Immature natural killer cell (primary cell): ENCODE measurements at places on chromosomes 6 and 20. TPM values are rescaled to one million over a fixed set of nuclear protein-coding genes. Genes with fewer than 3 reads are reported as not detected.

The WFDC5 gene
- polyA plus RNA-seq, result not detected

GRCh38 chr6:158707821-158708195, 58.0 kb downstream of the SYTL3 start:
- DNase-seq, result no peak
- H3K36me3 ChIP-seq, result peaks cover 23% of the 10 kb centered on the region
- H3K4me3 ChIP-seq, result no peak overlapping the region
- H3K4me1 ChIP-seq, result peaks cover 35% of the 10 kb centered on the region
- H3K27ac ChIP-seq, result no peak overlapping the region
- H3K27me3 ChIP-seq, result peaks cover 2% of the 10 kb centered on the region

- H3K27me3 ChIP-seq, result no peaks in the 10 kb centered on the region
- H3K4me1 ChIP-seq, result no peaks in the 10 kb centered on the region
- no peak overlapping the region for H3K4me3 ChIP-seq
- H3K27ac ChIP-seq, result no peak overlapping the region
Observed at GRCh38 chr20:16615199-16615598, 42.0 kb upstream of the KIF16B start.

- H3K4me1 ChIP-seq, result no peaks in the 10 kb centered on the region
- H3K27me3 ChIP-seq, result peaks cover 3% of the 10 kb centered on the region
- H3K36me3 ChIP-seq, result no peaks in the 10 kb centered on the region
- no peak for DNase-seq
- no peak overlapping the region for H3K27ac ChIP-seq
- H3K4me3 ChIP-seq, result no peak overlapping the region
Observed at GRCh38 chr6:24032896-24033688, 92.9 kb upstream of the NRSN1 start.

DNA sequence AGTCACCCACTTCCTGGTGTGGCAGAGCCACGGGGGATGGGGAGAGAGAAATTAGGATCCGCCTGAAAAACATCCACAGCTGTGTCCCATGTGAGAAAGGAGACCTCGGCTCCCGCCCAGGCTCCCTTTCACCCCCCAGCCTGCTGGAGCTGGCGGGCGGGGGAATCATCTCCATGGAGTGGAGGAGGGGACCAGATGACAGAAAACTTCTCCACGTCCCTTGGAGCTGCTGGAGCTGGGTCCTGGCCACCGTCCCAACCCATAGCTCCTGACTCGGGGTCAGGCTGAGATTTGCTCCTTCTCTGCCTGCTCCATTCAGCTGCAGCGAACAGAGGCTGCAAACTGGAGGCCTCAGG, 113.8 kb downstream of the CEBPB start:
- H3K4me3 ChIP-seq, result no peak overlapping the region
- H3K27ac ChIP-seq, result no peak overlapping the region
- no peaks in the 10 kb centered on the region for H3K36me3 ChIP-seq
- H3K27me3 ChIP-seq, result peaks cover 15% of the 10 kb centered on the region
- peaks cover 9% of the 10 kb centered on the region for H3K4me1 ChIP-seq

GRCh38 chr6:36109092-36109491, 21.2 kb upstream of the MAPK13 start:
- H3K27ac ChIP-seq, result peak overlapping the region; percentile 73
- H3K4me3 ChIP-seq, result peak overlapping the region; percentile 12
- no peaks in the 10 kb centered on the region for H3K27me3 ChIP-seq
- H3K36me3 ChIP-seq, result peaks cover 11% of the 10 kb centered on the region
- H3K4me1 ChIP-seq, result peaks cover 73% of the 10 kb centered on the region

- H3K36me3 ChIP-seq, result peaks cover 4% of the 10 kb centered on the region
- peak overlapping the region; percentile 20 for H3K27ac ChIP-seq
- peaks cover 51% of the 10 kb centered on the region for H3K4me1 ChIP-seq
- peak overlapping the region; percentile 3 for H3K4me3 ChIP-seq
Observed at GRCh38 chr6:108921547-108922361, 73.5 kb downstream of the ARMC2 start.

DNA sequence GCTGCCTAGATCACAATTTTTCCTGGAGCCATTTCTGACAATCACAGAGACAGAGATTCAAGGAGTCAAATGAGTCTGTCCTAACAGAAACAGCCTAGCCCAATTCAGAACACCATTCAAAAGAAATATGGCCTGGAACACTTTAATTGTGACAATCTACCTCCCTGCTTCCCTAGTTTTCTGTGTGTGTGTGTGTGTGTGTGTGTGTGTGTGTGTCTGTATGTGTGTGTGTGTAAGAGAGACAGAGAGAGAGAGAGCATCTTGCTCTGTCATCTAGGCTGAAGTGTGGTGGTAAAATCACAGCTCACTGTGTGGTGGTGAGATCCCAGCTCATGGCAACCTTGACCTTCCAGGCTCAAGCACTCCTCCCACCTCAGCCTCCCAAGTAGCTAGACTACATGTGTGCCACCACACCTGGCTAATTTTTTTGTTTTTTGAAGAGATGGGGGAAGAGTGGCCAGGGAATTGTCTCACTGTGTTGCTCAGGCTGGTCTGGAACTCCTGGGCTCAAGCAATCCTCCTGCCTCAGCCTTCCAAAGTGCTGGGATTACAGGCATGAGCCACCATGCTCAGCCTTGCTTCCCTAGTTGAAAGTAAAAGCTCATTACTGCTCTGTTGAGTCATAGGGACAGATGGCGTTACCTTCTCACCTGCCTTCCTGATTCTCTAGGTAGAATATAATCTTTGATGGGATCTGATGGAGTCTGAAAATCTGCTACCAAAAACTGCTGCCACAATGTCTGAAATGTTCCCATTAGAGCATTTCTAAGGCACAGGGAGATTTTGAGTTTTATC, 89.6 kb upstream of the BEND6 start:
- no peak overlapping the region for H3K27ac ChIP-seq
- no peaks in the 10 kb centered on the region for H3K4me1 ChIP-seq
- no peak overlapping the region for H3K4me3 ChIP-seq
- no peak for DNase-seq

DNA sequence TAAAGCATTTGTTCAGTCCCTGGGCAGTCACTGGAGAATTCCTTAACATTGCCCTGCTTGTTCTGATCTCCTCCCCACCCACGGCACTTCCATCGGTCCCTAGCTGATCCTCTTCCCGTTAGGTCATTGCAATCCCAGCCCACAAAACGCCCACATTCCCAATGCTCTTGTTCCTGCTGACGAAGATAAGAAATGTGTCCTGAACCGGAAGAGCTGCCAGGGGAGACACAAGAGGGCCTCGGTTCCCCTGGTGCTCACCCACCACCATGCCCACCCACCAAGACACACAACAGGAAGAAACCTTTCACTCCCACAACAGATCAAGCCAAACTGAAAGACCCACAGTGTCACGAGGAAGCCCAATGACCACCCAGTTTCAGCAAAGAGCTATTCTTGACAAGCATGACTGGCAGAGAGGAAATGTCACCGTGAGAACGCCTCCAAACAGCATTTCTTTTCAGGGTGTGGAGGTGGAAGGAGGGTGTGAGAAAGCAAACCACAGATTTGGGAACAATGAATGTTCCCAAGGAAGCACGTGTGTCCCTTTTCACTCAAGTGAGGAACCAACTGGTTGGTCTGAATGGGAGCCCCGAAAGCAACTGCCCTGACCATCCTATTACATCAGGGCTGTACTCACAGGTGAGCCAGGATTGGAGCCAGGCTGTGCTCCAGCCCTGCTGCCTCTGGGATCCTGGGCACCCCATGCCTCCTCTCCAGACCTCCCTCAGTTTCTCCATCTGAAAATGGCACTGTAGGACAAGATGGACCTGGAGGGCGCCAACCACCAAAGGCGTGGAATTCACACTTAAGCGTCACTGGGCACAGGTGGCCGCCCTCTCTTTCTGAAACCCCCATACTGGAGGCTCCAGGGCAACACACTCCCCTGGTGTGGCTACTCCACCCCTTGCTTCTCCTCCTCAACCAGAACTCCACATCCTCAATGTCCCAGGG, 97.5 kb downstream of the ZMYND8 start:
- H3K4me3 ChIP-seq, result no peak overlapping the region
- H3K27me3 ChIP-seq, result no peaks in the 10 kb centered on the region
- H3K36me3 ChIP-seq, result peaks cover 21% of the 10 kb centered on the region
- peaks cover 51% of the 10 kb centered on the region for H3K4me1 ChIP-seq
- H3K27ac ChIP-seq, result peak overlapping the region; percentile 84
- DNase-seq, result no peak

GRCh38 chr6:47690214-47690613, 8.2 kb upstream of the ADGRF4 start:
- H3K4me3 ChIP-seq, result no peak overlapping the region
- DNase-seq, result no peak
- no peak overlapping the region for H3K27ac ChIP-seq
- H3K27me3 ChIP-seq, result peaks cover 2% of the 10 kb centered on the region
- H3K4me1 ChIP-seq, result no peaks in the 10 kb centered on the region

The GRM1 gene
- polyA plus RNA-seq, result not detected

- H3K36me3 ChIP-seq, result no peaks in the 10 kb centered on the region
- no peaks in the 10 kb centered on the region for H3K4me1 ChIP-seq
- DNase-seq, result no peak
- no peak overlapping the region for H3K4me3 ChIP-seq
- no peaks in the 10 kb centered on the region for H3K27me3 ChIP-seq
- no peak overlapping the region for H3K27ac ChIP-seq
Observed at GRCh38 chr20:10637563-10637962, 36.2 kb downstream of the JAG1 start.

DNA sequence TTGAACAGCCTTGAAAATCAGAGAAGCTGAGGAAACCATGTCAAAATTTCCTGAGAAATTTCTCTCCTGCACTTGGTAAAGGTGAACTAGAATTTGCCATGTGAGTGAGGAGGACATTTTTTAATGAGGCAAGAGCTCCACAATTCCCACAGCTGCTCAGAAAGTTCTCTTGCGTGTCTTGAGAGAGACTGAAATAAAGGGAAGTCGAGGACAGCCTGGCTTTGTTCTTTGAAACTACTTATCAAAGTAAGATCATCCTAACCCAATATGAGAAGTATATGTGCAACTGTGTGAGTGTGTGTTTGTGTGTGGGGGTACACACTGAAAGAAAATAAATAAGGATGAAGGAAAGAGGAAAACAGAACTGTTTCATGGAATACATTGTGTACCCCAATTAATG, 163.4 kb downstream of the SLC24A3 start:
- H3K4me3 ChIP-seq, result no peak overlapping the region
- no peak for DNase-seq

DNA sequence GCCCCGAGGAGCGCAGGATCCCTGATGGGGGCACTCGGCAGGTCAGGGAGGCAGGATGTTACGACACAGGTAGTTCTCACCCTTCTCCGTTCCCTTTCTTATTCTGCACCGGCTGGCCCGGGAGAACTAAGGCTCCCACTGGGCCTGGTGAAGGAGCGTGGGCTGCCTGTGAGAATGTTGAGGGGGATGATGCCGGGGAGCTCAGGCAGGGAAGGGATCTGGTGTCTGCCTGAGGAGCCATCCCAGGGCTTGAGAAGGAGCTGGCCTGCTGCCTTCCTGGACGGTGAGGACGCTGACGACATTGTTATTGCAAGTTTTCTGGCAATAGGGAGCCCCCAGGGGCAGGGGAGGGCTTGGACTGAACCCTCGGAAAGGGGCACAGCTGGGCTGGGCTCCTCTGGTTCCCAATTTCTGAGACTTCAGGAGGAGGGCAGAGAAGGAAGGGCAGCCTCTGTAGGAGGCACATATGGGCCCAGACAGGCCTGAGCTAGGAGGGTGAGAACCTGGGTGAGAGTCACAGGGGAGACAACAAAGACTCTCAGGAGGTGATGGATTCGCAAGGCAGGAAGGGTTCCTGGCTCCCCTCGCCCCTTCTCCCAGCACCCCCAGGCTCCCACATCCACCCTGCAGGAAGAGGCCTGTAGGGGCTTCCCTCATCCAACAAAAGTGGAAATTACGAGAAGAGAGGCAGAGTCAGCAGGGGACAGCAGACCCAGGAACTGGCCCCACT, 32.8 kb downstream of the CYP21A2 start:
- DNase-seq, result no peak
- H3K4me3 ChIP-seq, result no peak overlapping the region
- peaks cover 10% of the 10 kb centered on the region for H3K27me3 ChIP-seq
- no peaks in the 10 kb centered on the region for H3K36me3 ChIP-seq
- no peak overlapping the region for H3K27ac ChIP-seq

DNA sequence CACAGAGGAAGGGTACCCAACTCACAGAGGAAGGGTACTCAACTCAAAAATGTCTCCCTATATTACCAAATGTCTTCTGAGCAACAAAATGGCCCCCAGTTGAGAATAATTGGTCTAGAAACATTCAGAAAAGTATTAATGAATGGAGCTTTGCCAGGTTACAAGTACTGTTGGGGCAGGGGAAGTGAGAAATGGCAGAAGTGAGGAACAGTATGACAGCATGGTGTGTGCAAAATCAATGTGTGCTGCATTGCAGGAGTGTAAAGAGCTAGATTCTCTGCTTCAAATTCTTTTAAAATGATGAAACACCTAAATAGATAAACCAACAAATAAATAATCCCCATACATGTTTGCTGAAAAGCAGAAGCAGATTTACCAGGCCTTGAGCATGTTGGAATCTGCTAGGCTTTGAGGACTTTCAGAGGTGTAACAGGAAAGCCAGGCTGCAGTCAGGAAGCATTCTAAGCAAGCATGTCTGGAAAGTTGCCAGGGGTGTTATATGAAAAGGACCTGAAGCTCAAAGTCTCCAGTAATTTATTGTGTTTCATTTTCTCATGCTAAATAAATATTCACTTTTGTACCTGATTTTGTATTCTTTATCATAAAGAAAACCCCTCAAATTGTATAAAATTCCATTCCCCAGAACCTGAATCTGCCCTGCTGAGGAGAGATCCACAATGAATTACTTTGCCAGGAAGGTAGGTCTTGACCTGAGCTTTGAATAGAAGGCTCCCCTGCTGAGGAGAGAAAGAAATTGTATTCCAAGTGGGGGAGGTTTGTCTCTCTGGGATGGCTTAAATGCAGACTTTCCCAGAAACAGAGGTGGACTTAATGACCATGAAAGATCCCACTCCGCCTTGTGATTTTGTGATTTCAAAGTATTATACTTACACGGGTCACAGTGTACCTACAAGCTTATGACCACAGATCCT, 265.0 kb upstream of the MARCKS start:
- no peak overlapping the region for H3K4me3 ChIP-seq
- peaks cover 1% of the 10 kb centered on the region for H3K27me3 ChIP-seq
- H3K4me1 ChIP-seq, result no peaks in the 10 kb centered on the region
- no peak overlapping the region for H3K27ac ChIP-seq
- no peaks in the 10 kb centered on the region for H3K36me3 ChIP-seq

DNA sequence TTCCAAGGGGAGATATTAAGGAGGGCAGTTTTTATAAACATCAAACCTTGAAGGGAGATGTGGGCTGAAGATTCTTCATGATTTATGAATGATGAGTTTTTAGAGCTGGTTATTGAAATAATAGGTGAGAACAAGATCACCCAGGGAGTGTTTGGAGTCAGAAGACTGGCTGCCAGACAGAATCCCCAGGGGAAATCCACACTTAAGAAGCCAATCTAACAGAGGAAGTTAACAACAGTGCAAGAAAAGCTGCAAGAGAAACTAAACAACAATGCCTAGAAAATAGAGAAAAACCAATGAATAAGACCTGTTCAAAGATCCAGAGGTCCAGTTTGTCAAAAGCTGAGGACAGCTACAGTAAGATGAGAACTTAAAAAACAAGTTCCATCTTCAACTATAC, 167.9 kb upstream of the MAN1A1 start:
- H3K27me3 ChIP-seq, result no peaks in the 10 kb centered on the region
- H3K36me3 ChIP-seq, result peaks cover 3% of the 10 kb centered on the region
- no peak for DNase-seq
